Small intestine (tissue), 16 donors: ENCODE measurements at places on chromosomes 7 and 10. TPM values are rescaled to one million over a fixed set of nuclear protein-coding genes. Genes with fewer than 3 reads are reported as not detected.

DNA sequence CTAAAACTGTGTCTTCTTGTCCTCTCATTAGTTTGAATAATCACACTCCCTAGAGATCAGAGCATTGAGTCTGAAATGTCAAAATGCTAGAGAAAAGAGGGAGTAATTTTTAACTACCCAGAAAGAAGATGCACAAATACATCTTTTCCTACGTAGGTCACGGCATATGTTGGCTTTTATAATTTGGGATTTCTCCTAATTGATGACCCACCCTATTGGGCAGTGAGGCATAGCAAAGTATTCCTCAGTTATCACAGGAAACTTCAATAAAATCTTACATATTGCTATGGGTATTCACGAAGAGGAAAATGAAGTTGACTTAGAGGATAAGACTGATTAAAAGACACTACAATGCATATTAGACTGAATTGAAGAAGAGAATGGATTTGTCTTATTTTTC lies 25.4 kb downstream of the ARMC10 start:
- no peaks in the 10 kb centered on the region for H3K27me3 ChIP-seq
- no peak overlapping the region for H3K4me3 ChIP-seq
- H3K4me1 ChIP-seq = no peaks in the 10 kb centered on the region

GRCh38 chr7:16900209-16900768 lies 18.5 kb upstream of the AGR3 start:
- DNase-seq = no peak
- H3K4me3 ChIP-seq = no peak overlapping the region
- H3K27ac ChIP-seq = no peak overlapping the region
- no peaks in the 10 kb centered on the region for H3K4me1 ChIP-seq
- H3K36me3 ChIP-seq = no peaks in the 10 kb centered on the region
- no peaks in the 10 kb centered on the region for H3K27me3 ChIP-seq

DNA sequence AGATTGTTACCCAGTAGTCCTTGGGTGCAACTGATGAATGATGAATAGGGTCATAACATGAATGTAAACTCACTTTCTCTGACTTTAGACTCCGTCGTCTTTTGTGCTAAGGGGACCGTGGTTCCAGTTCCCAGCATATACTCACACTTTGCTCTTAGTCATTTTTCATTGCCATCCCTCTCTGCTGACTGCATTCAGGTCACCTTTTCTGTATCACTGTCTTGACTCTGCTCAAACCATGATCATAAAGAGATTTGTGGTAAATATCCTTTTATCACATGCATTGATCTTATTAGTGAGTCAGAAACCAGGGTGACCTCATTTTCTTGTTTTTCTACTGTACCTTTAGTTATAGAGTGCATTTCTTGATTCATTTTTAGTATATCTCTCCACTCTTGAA lies 141.1 kb upstream of the AGR3 start:
- H3K27me3 ChIP-seq = no peaks in the 10 kb centered on the region
- H3K4me3 ChIP-seq = no peak overlapping the region
- no peak overlapping the region for H3K27ac ChIP-seq
- H3K36me3 ChIP-seq = no peaks in the 10 kb centered on the region
- DNase-seq = no peak
- H3K4me1 ChIP-seq = no peaks in the 10 kb centered on the region

DNA sequence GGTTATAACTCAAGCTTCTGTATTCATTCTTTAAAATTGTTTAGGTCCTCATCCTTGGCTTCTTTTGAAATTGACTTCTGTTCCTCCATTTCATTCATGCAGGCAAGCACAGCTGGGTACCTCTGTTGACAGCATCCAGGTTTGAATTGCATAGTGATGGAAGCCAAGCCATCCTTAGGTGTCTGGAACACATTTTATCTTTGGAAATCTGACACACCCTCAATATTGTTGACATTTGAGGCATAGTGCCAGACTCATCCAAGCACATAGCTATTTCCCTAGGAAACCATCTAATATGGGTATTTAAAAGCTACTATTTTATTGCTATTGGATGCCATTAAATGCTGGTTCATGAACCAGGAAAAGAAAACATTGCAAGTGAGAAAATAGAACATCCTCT lies 142.1 kb upstream of the PTPRZ1 start:
- no peak for DNase-seq
- H3K27me3 ChIP-seq = no peaks in the 10 kb centered on the region
- H3K4me1 ChIP-seq = no peaks in the 10 kb centered on the region
- no peak overlapping the region for H3K27ac ChIP-seq

GRCh38 chr7:33392148-33392547 lies 262.8 kb downstream of the BBS9 start:
- DNase-seq = no peak
- no peaks in the 10 kb centered on the region for H3K27me3 ChIP-seq
- H3K27ac ChIP-seq = no peak overlapping the region
- H3K36me3 ChIP-seq = no peaks in the 10 kb centered on the region
- H3K4me1 ChIP-seq = no peaks in the 10 kb centered on the region

DNA sequence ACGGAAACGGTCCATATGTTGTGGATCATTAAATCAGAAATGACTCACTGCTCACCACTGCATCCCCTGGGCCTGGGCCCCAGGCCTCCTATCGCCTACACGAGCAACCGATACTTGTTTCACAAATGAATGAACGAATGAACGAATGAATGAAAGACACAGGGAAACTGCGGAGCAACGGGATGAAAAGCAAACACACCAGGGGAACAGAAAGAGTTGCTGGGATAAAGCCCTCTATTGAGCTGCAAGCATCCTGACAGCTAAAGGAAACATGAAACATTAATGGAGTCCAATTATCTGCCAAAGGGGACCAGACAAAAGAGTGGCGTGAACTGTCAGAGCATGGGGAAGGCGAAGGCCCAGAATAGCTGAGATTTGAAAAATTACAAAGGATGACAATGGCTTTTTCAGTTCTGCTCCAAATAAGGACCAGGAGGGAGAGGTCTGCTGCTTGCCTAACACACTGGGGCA lies 92.1 kb downstream of the GRB10 start:
- H3K4me3 ChIP-seq = no peak overlapping the region
- H3K36me3 ChIP-seq = no peaks in the 10 kb centered on the region
- no peak for DNase-seq
- no peaks in the 10 kb centered on the region for H3K27me3 ChIP-seq
- H3K4me1 ChIP-seq = no peaks in the 10 kb centered on the region
- H3K27ac ChIP-seq = no peak overlapping the region

GRCh38 chr10:59910867-59911266 lies 4.5 kb upstream of the CCDC6 start:
- H3K36me3 ChIP-seq = no peaks in the 10 kb centered on the region
- peaks cover 8% of the 10 kb centered on the region for H3K4me1 ChIP-seq
- no peak for DNase-seq
- no peaks in the 10 kb centered on the region for H3K27me3 ChIP-seq

DNA sequence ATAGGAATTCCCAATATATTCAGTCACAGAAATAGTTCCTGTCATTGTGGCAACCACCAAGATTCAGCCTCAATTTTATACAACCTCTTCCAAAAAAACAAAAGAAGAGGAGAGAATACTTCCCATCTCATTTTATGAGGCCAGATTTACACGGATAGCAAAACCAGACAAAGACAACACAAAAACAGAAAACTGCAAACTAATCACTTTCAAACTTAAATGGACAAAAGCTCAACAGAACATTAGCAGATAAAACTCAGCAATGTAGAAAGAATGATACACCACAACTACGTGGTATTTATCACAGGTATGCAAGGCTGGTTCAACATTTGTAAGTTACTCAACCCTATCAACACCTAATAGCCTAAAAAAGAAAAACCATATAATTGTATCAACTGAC lies 22.0 kb downstream of the PEX1 start:
- no peak overlapping the region for H3K27ac ChIP-seq
- H3K4me1 ChIP-seq = no peaks in the 10 kb centered on the region
- no peaks in the 10 kb centered on the region for H3K36me3 ChIP-seq
- no peaks in the 10 kb centered on the region for H3K27me3 ChIP-seq

DNA sequence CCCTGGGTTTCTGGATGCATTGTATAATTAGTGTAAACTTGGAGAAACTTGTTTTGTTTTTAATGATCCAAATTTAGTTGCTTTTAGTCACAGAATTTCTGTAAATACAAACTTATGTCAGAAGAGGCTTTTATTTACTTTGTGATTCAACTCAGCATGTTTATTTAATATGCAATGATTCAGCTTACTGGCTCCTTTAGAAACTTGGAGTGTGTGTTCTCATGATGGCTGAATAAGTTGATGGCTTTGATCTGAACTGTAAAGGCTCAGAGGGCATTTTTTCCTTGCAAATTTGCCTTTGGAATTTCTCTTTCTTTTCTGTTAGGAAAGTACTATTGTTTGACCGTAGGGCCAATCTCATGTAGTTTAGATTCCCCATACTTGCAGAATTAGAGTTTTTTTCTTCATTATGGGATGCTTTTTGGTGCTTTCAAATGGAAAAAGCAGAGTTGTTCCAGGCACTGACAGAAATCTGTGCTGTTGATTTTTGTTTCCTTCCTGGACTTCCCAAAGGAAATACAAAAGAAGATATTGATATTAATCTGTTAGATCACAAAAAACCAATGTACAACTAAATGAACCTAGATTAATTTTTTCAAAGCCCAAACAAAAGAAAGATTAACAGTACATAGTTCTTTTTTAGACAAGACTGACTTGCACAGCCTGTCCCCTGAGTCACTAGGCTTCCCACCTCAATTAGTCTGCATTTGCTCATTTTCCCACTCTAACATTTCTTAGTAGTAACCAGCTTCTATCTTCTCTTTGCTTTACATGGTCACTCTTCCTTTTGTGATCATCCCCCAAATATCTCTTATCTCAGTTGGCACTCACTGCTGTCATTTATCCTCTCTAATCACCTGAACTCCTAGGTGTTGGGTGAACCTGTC lies 96.8 kb upstream of the AGR3 start:
- H3K36me3 ChIP-seq = no peaks in the 10 kb centered on the region
- DNase-seq = no peak
- no peak overlapping the region for H3K4me3 ChIP-seq
- H3K27me3 ChIP-seq = no peaks in the 10 kb centered on the region
- no peaks in the 10 kb centered on the region for H3K4me1 ChIP-seq

The FFAR4 gene
- not detected for polyA plus RNA-seq

DNA sequence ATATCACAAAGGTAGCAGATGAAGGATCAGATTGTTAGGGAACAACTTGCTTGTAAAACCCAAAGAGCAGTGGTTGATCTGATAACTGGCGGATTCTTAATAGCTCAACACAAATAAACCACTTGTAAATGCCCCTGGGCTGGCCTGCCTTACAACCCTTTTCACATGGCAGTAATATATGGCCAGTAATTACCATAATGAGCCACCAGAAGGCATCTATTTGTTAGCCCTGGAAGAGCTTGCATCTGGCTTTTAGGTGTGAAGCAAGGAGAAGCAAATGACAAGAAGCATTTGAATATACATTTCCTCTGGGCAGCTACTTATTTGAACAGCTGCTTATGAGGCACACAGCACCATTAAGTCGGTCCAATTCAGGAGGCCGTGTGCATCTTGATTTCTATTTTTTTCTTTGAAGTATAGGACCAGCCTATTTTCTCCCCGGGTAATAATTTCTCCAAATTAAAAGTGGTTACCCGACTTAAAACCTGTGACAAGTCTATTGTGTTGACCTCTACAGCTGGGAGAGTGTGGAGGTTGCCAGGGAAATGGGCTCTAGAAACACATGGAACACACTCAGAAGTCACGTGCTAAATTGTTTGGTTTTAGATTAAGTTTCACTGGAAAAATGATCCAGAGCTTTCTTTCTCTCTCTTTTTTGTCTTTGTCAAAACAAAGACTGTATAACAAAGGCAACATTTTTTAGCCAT lies 113.4 kb downstream of the SEM1 start:
- no peak overlapping the region for H3K4me3 ChIP-seq
- H3K36me3 ChIP-seq = no peaks in the 10 kb centered on the region
- no peaks in the 10 kb centered on the region for H3K27me3 ChIP-seq
- peak; percentile 9 for DNase-seq
- no peaks in the 10 kb centered on the region for H3K4me1 ChIP-seq

DNA sequence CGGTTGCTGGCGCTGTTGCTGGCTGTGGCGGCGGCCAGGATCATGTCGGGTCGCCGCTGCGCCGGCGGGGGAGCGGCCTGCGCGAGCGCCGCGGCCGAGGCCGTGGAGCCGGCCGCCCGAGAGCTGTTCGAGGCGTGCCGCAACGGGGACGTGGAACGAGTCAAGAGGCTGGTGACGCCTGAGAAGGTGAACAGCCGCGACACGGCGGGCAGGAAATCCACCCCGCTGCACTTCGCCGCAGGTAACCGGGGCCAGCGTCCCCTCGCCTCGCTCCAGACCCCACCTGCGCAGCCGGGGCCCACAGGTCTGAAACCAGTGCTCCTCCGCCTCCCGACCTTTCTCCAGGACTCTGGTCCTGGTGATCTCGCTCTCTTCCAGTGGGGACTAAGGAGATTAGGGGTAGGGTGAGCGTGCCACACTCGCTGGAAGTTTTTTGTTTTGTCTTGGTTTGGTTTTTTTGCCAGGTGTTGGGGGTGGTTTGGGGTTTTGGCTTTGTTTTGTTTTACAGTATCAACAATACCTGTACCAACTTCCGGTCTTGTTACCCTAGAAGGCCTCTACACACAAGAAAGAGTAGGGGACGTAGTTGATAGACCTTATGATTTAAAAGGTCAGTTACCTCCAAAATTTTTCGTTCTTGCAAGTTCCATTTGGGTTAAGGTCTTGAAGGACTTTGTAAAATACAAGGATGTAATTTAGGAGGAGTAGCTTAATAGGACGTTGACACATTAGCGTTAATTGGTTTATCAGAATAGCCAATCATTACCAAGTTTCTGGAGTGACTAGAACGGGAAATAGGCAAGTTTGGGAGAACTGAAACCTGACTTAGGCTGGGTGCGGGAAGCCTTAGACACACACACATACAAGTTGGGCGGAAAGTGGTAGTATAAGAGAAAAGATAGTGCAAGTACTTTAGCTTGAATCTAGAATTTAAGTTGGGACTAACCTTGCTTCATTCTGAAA lies 704 bp downstream of the TNKS2 start:
- peaks cover 8% of the 10 kb centered on the region for H3K36me3 ChIP-seq
- H3K4me3 ChIP-seq = peak overlapping the region; percentile 98
- H3K27ac ChIP-seq = peak overlapping the region; percentile 100
- DNase-seq = no peak
- peaks cover 2% of the 10 kb centered on the region for H3K4me1 ChIP-seq
- H3K27me3 ChIP-seq = no peaks in the 10 kb centered on the region

- H3K4me1 ChIP-seq = no peaks in the 10 kb centered on the region
- no peak overlapping the region for H3K27ac ChIP-seq
- H3K27me3 ChIP-seq = no peaks in the 10 kb centered on the region
- no peak overlapping the region for H3K4me3 ChIP-seq
- H3K36me3 ChIP-seq = no peaks in the 10 kb centered on the region
These were observed 59.3 kb downstream of the C7orf25 start for GRCh38 chr7:42852531-42852930.

The SPDYE6 gene
- polyA plus RNA-seq = 0.09 TPM
